ENCODE measurements at places on chromosomes 12 and 14. TPM values are rescaled to one million over a fixed set of nuclear protein-coding genes. Genes with fewer than 3 reads are reported as not detected.

- peak overlapping the region; percentile 84 for H3K27ac ChIP-seq
- H3K27me3 ChIP-seq, result no peaks in the 10 kb centered on the region
- H3K4me3 ChIP-seq, result 0 out of 2 replicates have a peak overlapping the region, but pooled peaks have one; percentile 2
- DNase-seq, result peak; percentile 23
- H3K4me1 ChIP-seq, result peaks cover 47% of the 10 kb centered on the region
Measured at GRCh38 chr12:112131686-112132085, 6.3 kb downstream of the TRAFD1 start.

- H3K4me1 ChIP-seq, result peaks cover 3% of the 10 kb centered on the region
- no peak overlapping the region for H3K27ac ChIP-seq
- DNase-seq, result no peak
- H3K27me3 ChIP-seq, result no peaks in the 10 kb centered on the region
- H3K36me3 ChIP-seq, result no peaks in the 10 kb centered on the region
Measured at GRCh38 chr12:120090206-120090605, 26.3 kb downstream of the RAB35 start.

DNA sequence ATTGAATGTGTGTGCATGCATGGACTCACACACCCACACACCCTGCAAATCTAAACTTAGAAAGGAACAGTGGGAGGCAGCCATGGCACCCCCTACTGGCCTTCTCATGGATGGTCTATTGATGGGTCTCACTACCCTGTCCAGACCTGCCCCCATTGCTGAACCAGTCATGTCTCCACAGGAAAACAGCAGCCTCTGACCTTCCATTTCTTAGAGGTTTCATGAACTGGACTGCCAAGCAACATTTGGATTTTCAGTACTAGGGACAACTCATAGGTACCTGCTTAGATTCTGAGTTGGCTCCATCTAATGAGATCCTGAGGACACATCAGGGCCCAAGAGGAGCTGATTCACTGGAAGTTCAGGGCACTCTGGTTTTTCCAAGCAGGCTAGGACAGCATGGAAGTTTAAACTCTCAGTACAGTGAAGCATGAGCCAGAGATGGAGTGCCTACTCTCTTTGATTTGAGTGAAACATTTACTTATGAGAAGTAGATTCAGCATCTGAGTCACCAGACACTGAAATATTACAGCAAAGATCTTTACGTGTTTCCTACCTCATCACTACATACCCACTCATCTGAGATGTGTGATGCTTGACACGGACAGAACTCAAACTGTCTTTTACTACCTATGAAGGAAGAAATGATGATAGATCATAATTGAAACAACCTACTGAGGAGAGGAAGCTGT lies 98.9 kb upstream of the PLEKHG7 start:
- H3K4me3 ChIP-seq, result no peak overlapping the region
- DNase-seq, result peak; percentile 57
- peak overlapping the region; percentile 92 for H3K27ac ChIP-seq

- H3K27me3 ChIP-seq, result no peaks in the 10 kb centered on the region
- no peak overlapping the region for H3K4me3 ChIP-seq
- H3K36me3 ChIP-seq, result no peaks in the 10 kb centered on the region
- H3K4me1 ChIP-seq, result no peaks in the 10 kb centered on the region
- no peak overlapping the region for H3K27ac ChIP-seq
- DNase-seq, result no peak
Measured at GRCh38 chr12:82873951-82874350, 187.2 kb downstream of the TMTC2 start.

Gene TAMALIN
- polyA plus RNA-seq, result not detected

Gene EML1
- polyA plus RNA-seq, result 15.0 TPM
